ENCODE measurements at places on chromosomes 12 and 14.

- DNase-seq: no peak
These were observed 121.2 kb downstream of the DIP2B start for GRCh38 chr12:50626026-50626425.

DNA sequence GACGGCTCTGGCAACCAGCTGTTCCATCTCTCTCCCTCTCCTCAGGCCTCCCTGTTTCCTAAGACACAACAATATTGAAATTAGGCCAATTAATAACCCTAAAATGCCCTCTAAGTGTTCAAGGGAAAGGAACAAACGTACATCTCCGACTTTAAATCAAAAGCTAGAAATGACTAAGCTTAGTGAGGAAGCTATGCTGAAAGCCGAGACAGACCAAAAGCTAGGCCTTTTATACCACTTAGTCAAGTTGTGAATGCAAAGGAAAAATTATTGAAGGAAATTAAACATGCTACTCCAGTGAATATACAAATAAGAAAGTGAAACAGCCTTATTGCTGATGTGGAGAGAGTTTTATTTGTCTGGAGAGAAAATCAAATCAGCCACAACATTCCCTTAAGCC lies 61.8 kb upstream of the CATSPERB start:
- no peak for DNase-seq

- no peak for DNase-seq
These were observed 22.5 kb downstream of the MAP3K12 start for GRCh38 chr12:53476769-53477209.

DNA sequence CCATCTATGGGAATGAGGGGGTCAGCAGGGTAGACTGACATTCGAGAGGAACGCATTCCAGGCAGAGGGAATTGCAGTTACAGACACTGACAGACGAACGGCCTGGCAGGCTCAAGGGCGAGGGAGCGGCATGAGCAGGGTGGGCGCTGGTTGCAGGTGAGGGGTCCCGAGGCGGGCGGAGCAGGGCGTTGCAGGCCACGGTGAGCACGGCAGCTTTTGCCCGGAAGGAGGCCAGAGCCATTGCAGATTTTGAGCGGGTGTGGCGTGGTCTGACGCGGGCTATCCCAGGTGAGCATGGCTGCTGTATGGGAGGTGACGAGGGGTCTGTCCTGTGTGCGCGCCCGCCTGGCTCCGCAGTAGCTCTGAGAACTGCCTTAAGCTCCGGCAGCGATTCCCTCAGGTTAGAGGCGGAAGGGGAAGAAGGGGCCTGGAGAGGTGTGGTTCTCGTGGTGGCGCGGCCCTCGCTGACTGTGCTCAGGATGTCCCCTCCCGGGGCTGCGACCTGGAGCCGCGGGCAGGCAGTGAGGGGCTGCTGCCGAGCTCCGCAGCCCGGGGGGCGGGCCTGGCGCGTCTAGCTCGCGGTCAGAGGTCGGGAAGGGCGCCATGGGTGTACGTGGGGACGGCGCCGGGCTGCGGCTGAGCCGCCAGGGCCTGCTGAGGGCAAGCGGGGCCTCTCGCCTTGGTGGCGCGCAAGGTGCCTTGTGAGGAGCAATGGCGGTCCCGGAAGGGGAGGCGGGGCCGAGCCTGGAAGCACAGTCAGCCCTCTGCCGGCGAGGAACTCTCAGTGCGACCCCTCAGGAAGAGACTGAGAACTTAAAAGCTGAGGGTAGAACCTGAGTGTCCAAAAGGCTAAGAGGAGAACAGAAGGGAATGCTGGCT lies 177.1 kb downstream of the CACNA1C start:
- no peak for DNase-seq

GRCh38 chr12:6692888-6693287 lies 3.7 kb upstream of the ZNF384 start:
- no peak for DNase-seq

- DNase-seq: no peak
These were observed 277.4 kb downstream of the FOXN3 start for GRCh38 chr14:89139404-89140247.

- DNase-seq: no peak
These were observed 66.9 kb downstream of the ANKS1B start for GRCh38 chr12:99917711-99918402.

DNA sequence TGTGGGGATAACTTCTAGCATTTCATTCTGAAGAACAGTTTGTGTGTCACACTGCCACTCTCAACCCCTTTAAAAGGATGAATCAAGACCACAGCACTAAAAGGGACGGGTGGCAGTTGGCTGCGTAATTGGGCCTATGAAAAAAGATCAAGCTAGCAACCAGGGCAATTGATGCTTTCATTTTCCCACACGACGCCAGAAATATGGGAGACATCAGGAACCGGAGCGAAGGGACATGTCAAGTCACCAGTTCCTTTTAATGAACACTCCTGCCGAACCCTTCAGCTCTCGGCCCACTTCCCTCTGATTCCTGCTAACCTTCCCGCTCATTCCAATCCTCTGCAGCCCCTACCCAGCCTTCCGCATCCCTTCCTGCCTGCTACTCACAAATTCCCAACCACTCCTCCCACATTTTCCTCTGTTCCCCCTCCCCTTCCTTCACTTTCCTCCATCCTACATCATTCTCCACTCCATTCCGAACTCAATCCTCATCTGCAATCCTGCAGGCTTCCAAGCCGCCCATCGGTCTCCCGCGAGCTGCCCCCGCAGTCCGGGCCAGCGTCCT lies 753 bp downstream of the CSRNP2 start:
- DNase-seq: peak; percentile 39

DNA sequence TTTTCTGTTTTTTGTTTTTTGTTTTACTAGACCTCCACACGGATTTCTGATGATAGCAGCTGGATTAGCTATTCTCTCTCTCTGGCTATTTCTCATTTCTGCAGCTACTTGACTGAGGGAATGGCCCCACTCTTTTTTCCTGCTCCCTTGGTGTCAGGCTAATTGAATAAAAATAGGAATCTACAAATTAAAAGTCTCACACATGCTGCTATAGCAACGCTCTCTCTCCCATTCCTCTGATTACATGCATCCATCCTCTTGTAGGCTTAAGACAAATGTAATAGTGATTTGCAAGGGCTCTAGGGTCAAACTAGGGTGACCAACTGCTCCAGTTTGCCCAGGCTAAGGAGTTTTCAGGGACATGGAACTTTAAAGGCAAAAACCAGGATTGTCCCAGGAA lies 221.8 kb downstream of the PHLDA1 start:
- no peak for DNase-seq

- DNase-seq: no peak
These were observed 70.1 kb downstream of the GSC start for GRCh38 chr14:94699831-94700230.
